Neural progenitor cell (in vitro differentiated cells): ENCODE measurements at places on chromosomes 16 and 17. TPM values are rescaled to one million over a fixed set of nuclear protein-coding genes. Genes with fewer than 3 reads are reported as not detected.

GGT6 gene
- not detected in 2 replicates for total RNA-seq

UTS2R gene
- total RNA-seq: 0.46 TPM in 1 of 2 replicates, not detected in the other

RGS11 gene
- total RNA-seq: 0.52 and 0.96 TPM in 2 replicates

ABCA6 gene
- total RNA-seq: not detected in 2 replicates

ITGB4 gene
- total RNA-seq: 1.1 TPM in 1 of 2 replicates, not detected in the other

NPIPB12 gene
- 17.0 and 28.2 TPM in 2 replicates for total RNA-seq

BMERB1 gene
- 39.0 and 44.6 TPM in 2 replicates for total RNA-seq

CHMP6 gene
- total RNA-seq: 11.5 and 20.9 TPM in 2 replicates

ABCA3 gene
- 9.7 and 10.8 TPM in 2 replicates for total RNA-seq

NPB gene
- total RNA-seq: 2.8 TPM in 1 of 2 replicates, not detected in the other
